ENCODE measurements at places on chromosomes 7 and 10.
A peak's percentile ranks its signal among the peaks of the same experiment; 100 is the strongest.

- no peak for DNase-seq
Measured at GRCh38 chr10:77493851-77494261, 143.8 kb downstream of the KCNMA1 start.

DNA sequence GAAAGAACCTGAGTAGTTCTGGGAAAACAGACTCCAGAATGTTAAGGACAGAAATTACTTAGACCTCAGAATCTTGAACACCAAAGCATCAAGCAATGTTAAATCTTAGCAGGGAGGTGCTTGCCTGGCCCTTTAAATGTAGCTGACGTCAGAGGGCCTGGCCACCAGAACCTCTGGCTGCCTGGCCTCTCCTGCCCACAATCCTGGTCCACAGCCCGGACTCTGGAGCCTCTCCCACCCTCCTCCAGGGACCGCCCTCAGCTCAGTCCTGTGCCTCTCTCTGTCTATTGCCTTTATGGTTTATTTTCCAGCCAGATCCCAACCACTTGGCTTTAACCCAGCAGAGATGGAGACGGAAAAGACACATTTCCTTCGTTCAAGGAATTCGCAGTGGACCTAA lies 42.2 kb upstream of the EGR2 start:
- DNase-seq, result peak; percentile 63

DNA sequence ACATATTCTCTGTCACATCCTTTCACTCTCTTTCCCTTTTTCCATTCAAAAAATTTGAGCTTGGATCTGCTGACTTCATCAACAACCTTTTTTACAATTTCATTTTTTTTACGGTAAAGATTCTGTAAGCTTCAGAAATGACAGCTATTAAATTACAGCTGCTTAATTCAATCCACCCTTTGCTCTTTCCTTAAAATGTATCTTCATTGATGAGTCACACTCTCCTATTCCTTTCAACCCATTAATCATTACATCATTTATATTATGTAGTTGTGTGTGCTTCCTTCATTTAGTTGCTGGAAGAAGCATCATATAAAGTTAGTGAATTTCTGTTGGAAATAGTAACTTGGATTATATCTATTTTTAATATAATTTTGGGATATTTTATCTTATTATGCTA lies 67.1 kb upstream of the MAGI2 start:
- DNase-seq, result no peak

GRCh38 chr7:47239931-47240421 lies 341.9 kb downstream of the TNS3 start:
- no peak for DNase-seq

DNA sequence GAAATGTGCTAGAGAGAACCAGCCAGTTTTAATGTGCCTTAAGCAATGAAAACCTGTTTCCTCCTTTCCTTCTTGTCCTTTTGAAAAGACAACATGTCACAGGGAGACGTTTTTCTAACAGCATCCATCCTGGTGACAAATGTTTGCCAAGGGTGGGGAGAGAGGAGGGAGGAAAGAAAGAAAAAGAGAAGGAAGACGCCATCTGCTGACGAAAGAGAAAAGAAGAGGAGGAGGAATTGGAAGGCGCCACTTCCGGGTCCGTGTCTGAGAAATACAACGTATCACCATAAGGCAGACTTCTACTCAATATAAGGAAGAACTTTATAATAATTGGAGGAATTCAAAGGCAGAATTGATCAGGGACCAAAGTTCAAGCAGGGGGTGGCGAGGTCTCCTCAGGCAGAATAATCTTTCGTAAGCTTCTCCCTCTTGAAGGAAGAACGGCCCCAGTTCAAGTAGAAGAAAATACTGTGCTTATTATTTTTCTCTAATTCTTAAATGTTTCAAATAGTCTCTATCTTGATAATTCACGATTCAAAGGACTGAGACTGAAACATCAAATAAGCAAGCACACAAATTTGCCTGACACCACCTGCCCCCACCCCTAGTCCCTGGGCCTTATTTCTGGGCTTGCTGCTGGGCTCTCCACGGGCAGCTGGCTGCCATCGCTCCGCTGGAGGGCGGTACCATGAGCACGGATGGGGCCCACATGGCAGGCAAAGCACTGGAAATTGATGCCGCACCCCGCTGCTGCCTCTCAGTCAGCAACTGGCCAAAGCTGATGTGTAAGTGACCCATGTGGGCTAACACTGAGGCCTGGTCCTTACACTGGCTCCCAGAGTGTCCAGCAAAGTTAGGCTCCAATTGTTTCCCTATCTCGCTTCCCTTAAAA lies 273.7 kb upstream of the KLF14 start:
- peak; percentile 65 for DNase-seq

GRCh38 chr7:7761974-7762779 lies 43.8 kb upstream of the RPA3 start:
- DNase-seq, result no peak

DNA sequence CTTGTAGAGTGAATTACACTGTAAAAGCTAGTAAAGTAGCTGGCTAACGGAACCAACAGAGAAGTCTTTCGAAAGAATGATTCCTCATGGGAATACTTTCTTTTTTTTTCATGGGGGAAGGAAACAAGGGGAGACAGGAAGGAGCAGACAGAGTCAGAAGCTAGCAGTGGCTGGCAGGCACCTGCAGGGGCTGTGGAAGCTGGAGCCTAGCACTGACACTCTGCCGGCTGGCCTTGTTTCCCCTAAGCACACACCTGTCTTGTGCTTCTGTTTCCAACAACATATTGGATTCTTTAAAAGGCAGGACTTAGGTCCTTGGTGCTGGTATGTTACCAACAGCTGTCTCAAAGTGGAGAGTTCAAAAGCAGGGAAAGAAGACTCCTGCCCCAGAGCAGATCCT lies 24.7 kb downstream of the NOD1 start:
- no peak for DNase-seq

DNA sequence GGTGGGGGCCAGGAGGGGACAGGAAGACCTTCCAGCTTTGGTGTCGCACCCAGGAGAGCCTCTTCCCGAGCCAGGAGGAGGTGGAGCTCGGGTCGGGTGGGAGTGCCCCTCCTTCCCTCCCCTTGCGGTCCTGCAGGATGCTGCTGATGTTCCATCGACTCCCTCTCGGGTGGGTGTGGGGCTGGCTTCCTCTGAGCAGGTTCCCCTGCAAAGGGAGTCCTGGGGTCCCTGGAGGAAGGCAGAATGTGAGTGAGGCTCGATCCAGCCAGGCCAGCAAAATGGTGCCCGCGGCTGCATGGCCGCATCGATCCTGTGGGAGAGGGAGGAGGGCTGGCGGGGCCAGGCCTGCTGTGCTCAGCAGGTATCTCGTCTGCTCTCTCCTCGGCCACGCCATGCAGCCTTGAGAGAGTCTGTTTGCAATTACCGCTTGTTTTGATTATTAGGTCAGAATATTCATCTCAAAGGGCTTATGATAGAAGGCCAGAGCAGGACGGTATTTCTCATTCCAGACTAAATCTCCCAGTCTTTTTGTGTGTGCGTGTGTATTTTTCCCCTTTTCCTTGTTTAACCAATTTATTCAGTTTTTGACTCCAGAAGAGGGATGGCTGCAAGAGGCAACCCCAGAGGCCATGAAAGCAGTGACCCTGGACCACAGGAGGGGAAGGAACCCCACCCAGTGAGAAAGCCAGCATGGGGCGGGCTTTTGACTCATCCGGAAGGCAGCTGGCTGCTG lies 137.3 kb upstream of the ZMIZ1 start:
- DNase-seq, result peak; percentile 74

DNA sequence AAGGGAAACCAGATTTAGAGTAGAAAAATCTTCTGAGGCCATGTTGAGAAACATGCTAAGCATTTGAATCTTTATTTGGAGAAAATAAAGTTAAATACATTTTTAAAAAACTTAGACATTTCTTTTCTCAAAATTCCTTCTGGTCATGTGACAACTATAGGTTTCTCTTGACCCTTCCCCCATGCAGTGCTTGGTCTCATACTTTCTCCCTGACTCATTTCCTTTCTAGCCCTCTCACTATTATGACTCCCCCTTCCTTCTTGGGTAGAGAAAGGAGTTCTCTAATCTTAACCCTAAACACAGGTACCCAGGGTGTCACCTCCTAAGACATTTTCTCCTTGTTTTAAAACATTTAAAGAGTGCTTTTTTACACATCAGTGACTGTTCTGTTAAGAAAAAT lies 179.5 kb upstream of the TMEM106B start:
- DNase-seq, result no peak

GRCh38 chr7:106777674-106778299 lies 87.3 kb upstream of the PIK3CG start:
- no peak for DNase-seq

GRCh38 chr10:127424594-127425264 lies 124.4 kb upstream of the NPS start:
- no peak for DNase-seq

DNA sequence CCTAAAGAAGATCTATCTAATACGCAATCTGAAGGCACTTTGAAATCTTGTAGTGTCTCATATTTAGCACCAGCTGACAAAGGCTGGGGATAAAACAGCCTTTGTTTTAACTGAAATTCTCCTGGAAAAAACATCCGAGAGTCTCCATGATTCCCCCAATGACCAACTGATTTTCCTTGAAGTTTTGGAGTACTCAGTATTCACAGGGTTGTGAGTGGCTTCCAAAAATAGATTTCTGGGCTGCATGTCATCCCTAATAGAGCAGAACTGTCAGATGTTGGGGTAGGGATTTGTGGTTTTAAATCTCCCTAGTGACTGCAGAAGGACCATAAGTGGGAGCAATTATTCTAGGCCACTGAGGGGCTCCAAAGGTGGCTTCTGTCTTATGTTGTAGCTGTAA lies 206.4 kb downstream of the TAX1BP1 start:
- DNase-seq, result no peak

GRCh38 chr10:34918060-34918775 lies 103.1 kb upstream of the PARD3 start:
- DNase-seq, result no peak

- no peak for DNase-seq
Measured at GRCh38 chr10:11282156-11282555, 264.5 kb downstream of the CELF2 start.

GRCh38 chr7:108973075-108973474 lies 403.4 kb downstream of the DNAJB9 start:
- no peak for DNase-seq

- no peak for DNase-seq
Measured at GRCh38 chr7:69399401-69399800, 198.9 kb upstream of the AUTS2 start.

GRCh38 chr10:133391761-133392518 lies 2.0 kb upstream of the MTG1 start:
- DNase-seq, result no peak

DNA sequence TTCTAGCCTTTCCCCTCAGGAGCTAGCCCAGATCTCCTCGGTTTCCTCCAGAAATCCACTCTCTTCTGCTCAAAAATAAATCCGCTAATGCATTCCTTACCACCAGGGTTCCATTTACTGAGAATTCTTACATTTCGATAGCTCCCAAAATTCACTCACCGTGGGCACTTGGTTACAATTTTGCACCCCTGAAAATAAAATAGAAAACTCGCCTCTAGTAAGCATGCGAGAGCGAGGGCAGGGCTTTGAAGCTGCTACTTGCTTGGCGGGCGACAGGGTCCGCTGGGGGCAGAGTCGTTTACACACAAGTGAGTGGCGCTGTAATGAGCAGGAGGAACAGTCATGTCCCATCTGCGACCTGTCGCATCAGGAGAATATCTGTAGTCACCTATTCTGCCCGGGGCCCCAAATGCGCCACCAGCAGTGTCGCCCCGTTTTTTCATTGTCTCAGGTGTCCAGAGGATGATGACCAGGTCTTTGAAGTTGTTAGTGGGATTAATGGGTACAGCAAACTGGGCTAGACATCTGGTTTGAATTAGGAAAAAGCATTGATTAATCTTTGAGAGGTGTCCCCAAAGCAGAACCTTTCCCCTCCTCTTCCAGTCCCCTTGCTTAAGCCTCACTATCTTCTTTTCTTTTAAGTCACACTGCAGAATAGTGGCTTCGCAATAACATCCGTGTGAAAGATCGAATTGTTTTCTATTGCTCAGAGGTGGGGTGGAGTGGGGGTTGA lies 1.2 kb upstream of the MEOX2 start:
- peak; percentile 74 for DNase-seq

- DNase-seq, result no peak
Measured at GRCh38 chr7:46559194-46559832, 638.2 kb upstream of the IGFBP3 start.

DNA sequence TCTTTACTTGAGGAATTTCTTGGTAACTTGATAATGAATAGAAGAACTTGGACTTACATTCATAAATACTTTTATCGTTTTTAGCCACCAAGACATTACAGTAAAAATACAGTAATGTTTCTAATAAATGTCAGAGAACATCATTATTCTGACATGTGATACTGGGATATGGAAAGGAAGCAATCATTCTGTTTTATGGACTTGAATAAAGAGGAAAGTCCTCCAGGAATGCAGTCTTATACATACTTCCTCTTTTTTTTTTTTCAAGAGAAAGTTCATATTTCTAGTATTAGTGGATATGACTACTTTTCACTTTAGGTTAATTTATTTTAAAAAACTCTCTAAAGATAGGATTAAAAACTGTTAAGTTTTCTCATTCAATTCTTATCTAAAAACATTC lies 220.0 kb upstream of the SEMA3C start:
- DNase-seq, result no peak

GRCh38 chr10:70481831-70482530 lies 3.4 kb downstream of the PALD1 start:
- peak; percentile 76 for DNase-seq

- peak; percentile 84 for DNase-seq
Measured at GRCh38 chr10:22340329-22341189, 4.7 kb upstream of the SPAG6 start.

- no peak for DNase-seq
Measured at GRCh38 chr7:43585562-43585961, 2.7 kb downstream of the STK17A start.

- DNase-seq, result no peak
Measured at GRCh38 chr10:15879663-15880062, 19.4 kb upstream of the MINDY3 start.

- DNase-seq, result no peak
Measured at GRCh38 chr7:158907390-158907789, 51.0 kb downstream of the DYNC2I1 start.

GRCh38 chr7:2006921-2007381 lies 225.8 kb downstream of the MAD1L1 start:
- DNase-seq, result no peak

- DNase-seq, result no peak
Measured at GRCh38 chr7:136530831-136531230, 337.6 kb upstream of the CHRM2 start.

DNA sequence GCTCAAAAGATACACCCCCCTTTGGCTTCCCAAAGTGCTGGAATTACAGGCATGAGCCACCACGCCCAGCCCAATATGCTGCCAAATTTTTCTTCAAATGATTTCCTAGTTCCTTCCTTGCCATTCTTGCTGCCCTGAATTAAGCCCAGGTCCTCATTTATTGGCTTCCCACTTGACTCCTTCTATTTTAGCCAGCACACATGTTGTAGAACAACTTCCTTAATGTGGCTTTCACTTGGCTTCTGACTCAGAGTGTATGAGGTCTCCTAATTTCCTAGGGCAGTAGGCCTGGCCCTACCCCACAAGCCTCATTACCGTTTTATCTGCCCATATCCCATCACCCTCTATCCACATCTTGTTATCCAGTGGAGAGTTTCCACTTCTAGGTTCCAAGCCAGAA lies 21.8 kb upstream of the HIPK2 start:
- no peak for DNase-seq

- DNase-seq, result no peak
Measured at GRCh38 chr10:78255796-78256638, 222.4 kb downstream of the RPS24 start.

Measured in right hindlimb (tissue), 1 donor.